ENCODE measurements at places on chromosomes 7 and 10. TPM values are rescaled to one million over a fixed set of nuclear protein-coding genes. Genes with fewer than 3 reads are reported as not detected.

- peaks cover 20% of the 10 kb centered on the region for H3K36me3 ChIP-seq
- peaks cover 19% of the 10 kb centered on the region for H3K4me1 ChIP-seq
- no peak for DNase-seq
These were observed 31.1 kb downstream of the NRBF2 start for GRCh38 chr10:63164166-63164623.

DNA sequence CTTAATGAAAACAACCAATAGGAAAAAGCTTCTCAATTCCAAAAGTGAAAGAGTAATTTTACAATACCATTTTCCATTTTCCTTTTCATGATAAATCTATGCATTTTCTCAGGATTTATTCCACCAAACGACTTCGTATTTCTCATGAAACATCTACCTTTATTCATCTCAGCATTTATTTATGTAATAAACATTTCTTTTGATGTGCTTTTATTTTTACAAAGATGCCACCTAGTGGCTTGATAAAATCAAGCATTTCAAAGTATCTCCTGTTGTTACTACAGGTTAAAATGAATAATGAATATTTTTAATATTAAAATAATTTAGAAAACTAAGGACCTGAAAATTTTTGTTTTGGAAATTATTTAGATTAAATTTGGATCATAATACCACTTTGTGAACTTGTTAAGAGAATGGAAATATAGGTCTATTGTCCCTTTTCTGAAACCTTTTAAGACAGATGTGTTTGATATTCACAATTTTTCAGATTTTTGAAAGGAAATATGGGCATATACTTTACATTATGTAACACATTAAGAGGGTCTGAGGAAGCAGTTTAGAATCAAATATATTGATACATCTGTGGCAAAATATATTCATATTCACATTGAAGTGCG lies 2.7 kb upstream of the IQUB start:
- H3K4me3 ChIP-seq, result no peak overlapping the region
- H3K27ac ChIP-seq, result no peak overlapping the region
- H3K27me3 ChIP-seq, result peaks cover 22% of the 10 kb centered on the region
- H3K36me3 ChIP-seq, result peaks cover 2% of the 10 kb centered on the region
- peaks cover 24% of the 10 kb centered on the region for H3K4me1 ChIP-seq
- no peak for DNase-seq

- no peak overlapping the region for H3K27ac ChIP-seq
- no peaks in the 10 kb centered on the region for H3K36me3 ChIP-seq
- H3K4me3 ChIP-seq, result no peak overlapping the region
- no peak for DNase-seq
- peaks cover 17% of the 10 kb centered on the region for H3K4me1 ChIP-seq
These were observed 55.9 kb upstream of the TARP start for GRCh38 chr7:38329340-38329739.

The GDF2 gene
- not detected for total RNA-seq

GRCh38 chr7:151272877-151273276 lies 24.4 kb upstream of the SMARCD3 start:
- peaks cover 17% of the 10 kb centered on the region for H3K27me3 ChIP-seq
- no peak overlapping the region for H3K27ac ChIP-seq
- no peak overlapping the region for H3K4me3 ChIP-seq
- H3K4me1 ChIP-seq, result peaks cover 22% of the 10 kb centered on the region
- H3K36me3 ChIP-seq, result no peaks in the 10 kb centered on the region

DNA sequence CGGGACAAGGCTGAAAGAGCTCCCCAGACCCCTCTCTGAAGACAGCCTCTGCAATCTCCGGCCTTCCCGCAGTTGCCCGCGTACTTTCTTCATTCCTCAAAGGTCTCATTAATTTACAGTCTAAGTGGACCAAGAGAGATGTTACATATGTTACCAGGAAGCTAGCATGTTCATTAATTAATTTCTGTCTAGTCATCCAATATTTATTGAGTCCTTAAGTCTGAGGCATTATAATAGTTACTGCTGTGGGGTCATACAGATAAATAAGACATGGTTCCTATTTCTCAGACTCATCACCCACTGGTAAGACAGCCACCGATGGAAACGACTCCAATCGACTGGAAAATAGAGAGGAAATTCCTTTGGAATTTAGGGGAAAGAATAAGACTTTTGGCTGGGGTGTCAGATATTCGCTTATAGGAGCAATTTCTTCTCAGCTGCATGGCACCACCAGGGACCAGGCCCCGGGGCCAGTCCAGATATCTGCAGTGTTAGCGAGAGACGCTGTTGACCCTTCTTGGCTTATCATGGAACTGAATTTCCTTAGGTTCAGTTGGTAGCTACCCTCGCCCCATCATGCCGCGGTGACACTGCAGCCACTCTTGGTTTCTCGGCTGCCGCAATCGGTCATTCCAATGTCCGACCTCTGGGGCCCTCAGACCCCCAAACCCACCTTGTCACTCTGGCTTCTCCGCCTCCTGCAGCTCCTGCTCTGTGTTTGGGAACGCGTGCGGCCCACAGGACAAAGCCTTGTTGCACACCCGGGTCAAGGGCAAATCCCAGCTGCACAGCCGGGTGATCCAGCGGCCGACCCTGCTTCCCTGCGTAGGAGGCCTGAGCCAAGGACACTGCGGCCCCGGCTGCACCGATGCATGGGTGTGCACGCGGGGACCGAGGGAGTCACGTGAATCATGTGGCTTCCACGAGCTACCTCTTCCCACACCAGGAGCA lies 383.2 kb downstream of the DNAJB6 start:
- no peak overlapping the region for H3K4me3 ChIP-seq
- H3K27ac ChIP-seq, result no peak overlapping the region
- no peaks in the 10 kb centered on the region for H3K36me3 ChIP-seq
- no peaks in the 10 kb centered on the region for H3K27me3 ChIP-seq
- H3K4me1 ChIP-seq, result no peaks in the 10 kb centered on the region
- DNase-seq, result no peak

- H3K27me3 ChIP-seq, result peaks cover 11% of the 10 kb centered on the region
- H3K36me3 ChIP-seq, result no peaks in the 10 kb centered on the region
- no peak for DNase-seq
- no peak overlapping the region for H3K4me3 ChIP-seq
- no peaks in the 10 kb centered on the region for H3K4me1 ChIP-seq
- no peak overlapping the region for H3K27ac ChIP-seq
These were observed 211.7 kb upstream of the MKI67 start for GRCh38 chr10:128337860-128338378.

The SLC13A1 gene
- total RNA-seq, result 0.05 TPM

The ATOH7 gene
- not detected for total RNA-seq

GRCh38 chr10:55631071-55631654 lies 729.9 kb downstream of the ZWINT start:
- DNase-seq, result peak; percentile 16
- H3K4me1 ChIP-seq, result peaks cover 4% of the 10 kb centered on the region
- peaks cover 2% of the 10 kb centered on the region for H3K36me3 ChIP-seq

DNA sequence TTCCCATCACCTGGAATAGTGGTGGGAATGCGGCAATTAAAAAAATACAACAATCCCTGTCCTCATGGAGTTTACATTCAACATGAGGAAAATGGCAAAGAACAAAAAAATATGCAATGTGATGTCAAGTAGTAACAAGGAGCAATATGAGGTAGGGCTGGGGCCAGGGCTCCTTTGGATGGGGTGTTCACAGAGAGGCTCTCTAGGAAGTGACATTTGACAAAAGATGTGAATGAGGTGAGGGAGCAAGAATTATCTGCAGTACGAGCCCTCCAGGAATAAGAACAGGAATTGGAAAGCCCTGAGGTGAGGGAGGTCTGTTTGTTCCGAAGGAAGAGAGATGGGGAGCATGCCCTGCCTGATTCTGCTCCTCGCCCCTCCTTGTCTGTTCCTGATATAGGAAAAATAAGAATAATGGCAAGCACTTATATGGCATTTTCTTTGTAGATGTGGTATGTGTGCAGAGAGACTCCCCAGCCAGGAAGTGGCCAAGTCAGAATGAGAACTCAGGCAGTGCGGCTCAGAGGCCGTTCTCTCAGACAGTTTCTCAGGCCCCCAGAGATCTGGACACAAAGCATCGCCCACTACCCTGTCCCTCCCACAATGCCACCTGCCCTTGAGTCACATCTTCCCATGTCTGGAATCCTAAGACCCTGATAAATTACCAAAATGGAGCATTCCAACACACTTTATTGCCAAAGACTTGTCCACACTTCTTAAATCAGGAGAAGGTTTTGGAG lies 105.6 kb downstream of the APBB1IP start:
- H3K27ac ChIP-seq, result peak overlapping the region; percentile 31
- DNase-seq, result no peak
- H3K4me1 ChIP-seq, result peaks cover 23% of the 10 kb centered on the region
- no peak overlapping the region for H3K4me3 ChIP-seq
- H3K36me3 ChIP-seq, result peaks cover 35% of the 10 kb centered on the region

- no peak overlapping the region for H3K27ac ChIP-seq
- DNase-seq, result no peak
- peaks cover 16% of the 10 kb centered on the region for H3K27me3 ChIP-seq
These were observed 67.1 kb downstream of the CUBN start for GRCh38 chr10:17062493-17062892.

DNA sequence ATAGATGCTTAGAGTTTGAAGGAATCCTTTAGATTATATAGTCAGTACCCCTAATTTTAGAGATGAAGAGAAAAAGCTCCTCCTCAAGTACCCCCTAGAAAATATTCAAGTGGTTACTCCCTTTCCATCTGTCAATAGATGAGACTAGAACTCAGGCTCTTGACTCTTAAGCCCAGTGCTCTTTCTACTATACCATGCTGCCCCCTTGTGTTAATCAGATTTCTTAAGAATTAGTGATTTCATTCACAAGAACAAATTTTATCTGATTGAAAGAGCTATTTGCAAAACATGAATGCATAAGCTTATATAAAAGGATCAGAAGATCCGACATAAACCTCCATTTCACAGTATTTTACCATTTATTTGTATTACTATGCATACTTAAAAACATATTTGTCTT lies 179.3 kb downstream of the TFEC start:
- no peaks in the 10 kb centered on the region for H3K4me1 ChIP-seq
- H3K4me3 ChIP-seq, result no peak overlapping the region
- H3K27me3 ChIP-seq, result no peaks in the 10 kb centered on the region
- H3K27ac ChIP-seq, result no peak overlapping the region

The SLC26A5 gene
- total RNA-seq, result not detected

DNA sequence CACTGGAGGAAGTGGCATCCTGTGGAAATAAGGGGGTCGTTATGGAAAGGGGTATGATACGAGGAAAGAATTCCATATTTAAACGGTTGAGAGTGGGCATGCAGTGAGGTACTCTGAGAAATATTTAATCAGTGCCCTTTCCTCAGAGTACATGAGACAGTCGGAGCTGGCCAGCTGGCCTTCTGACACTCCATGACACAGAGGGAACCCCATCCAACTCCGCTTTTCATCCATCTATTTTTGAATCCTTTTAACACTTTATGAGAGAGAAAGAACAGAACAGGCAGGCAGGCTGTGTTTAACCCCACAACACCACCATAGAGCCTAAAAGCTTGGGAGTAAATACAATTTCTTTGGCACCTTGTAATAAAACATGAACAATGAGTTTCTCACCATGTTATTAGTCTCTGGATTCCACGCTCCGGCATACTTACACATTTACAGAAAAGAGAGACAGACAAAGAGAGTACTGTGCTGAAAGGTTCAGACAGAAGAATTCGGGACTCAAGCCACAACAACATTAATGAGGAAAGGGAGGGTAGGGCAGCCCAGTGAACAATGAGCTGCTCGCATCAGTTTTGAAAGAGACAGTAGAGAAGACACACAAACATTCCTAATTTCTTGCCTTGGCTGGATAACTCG lies 124.2 kb upstream of the PDLIM1 start:
- no peaks in the 10 kb centered on the region for H3K4me1 ChIP-seq
- no peak overlapping the region for H3K4me3 ChIP-seq
- no peak overlapping the region for H3K27ac ChIP-seq
- no peak for DNase-seq

The LIPM gene
- total RNA-seq, result not detected

- H3K4me1 ChIP-seq, result peaks cover 4% of the 10 kb centered on the region
- no peaks in the 10 kb centered on the region for H3K36me3 ChIP-seq
- H3K27ac ChIP-seq, result no peak overlapping the region
- no peak for DNase-seq
- H3K4me3 ChIP-seq, result no peak overlapping the region
These were observed 11.8 kb upstream of the TIAL1 start for GRCh38 chr10:119608316-119609155.

DNA sequence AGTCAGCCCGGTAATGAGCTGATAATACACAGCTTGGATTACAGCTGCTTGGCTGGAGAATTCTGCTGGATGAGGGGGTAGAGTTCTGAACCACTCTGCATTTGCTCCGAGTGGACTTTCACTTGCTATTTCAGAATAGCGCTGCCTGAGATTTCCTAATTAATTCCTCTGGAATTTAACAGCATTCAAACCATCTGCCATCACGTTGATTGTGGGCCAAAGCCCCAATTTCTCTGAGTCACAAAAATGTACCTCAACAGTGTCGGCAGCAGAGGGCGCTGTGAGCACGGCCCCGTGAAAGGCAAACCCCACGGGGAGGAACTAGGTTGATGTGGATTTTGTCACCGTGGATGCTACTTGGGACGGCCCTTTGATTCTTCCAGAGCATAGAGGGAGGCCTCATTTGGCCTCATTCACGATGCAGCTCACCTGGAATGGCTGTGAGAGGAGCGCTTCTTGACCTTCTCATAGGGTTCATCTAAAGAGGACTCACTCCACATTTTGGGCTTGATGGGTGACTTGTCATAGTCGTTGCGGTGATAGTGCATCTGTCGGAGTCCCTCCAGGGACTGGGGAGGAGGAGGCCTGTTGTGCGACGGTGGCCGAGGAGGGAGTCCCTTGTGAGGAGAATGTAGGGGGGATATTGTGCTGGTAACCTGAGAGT lies 73.3 kb downstream of the PRPF18 start:
- H3K36me3 ChIP-seq, result peaks cover 2% of the 10 kb centered on the region
- H3K27me3 ChIP-seq, result peaks cover 2% of the 10 kb centered on the region
- no peak overlapping the region for H3K27ac ChIP-seq
- H3K4me1 ChIP-seq, result peaks cover 7% of the 10 kb centered on the region

GRCh38 chr7:102417105-102417504 lies 16.3 kb upstream of the ORAI2 start:
- no peaks in the 10 kb centered on the region for H3K27me3 ChIP-seq
- H3K4me3 ChIP-seq, result peak overlapping the region; percentile 53

The DNAJB9 gene
- 16.9 TPM for total RNA-seq

- DNase-seq, result no peak
- H3K27ac ChIP-seq, result no peak overlapping the region
- H3K27me3 ChIP-seq, result peaks cover 2% of the 10 kb centered on the region
- H3K4me1 ChIP-seq, result no peaks in the 10 kb centered on the region
These were observed 74.9 kb downstream of the CTBP2 start for GRCh38 chr10:125085258-125086054.

DNA sequence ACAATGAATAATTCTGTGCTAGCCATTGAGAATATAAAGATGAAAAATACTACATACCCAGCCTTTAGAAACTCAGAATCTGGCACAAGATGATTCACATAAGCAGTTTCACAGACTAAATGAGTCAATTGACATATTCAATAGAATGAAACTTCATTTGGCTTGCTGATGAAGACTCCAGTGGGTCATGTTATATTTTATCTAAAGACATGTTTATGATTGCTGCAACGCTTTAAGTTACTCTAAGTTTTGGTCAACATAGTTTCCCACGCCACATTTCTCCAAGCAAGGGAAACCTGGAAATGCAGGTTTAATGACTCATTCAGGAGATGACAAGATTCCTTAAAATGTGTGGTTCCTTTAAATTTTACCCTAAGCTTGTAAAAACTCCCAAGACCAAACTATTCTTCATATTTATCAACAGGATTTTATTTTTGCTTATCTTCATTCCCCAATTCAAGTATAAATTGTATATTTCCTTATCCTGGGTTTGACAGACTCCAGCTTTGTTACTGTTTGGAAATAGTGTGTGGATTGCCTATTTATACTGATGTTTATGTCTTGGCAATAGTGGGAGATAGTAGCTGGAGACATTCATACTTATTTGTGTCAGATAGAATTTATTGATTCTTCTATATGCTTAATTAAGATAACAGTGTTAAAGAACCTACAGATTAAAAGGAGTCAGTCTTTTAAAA lies 6.6 kb downstream of the SEMA3A start:
- no peak overlapping the region for H3K27ac ChIP-seq
- H3K4me1 ChIP-seq, result no peaks in the 10 kb centered on the region
- no peak for DNase-seq
- H3K4me3 ChIP-seq, result no peak overlapping the region
- no peaks in the 10 kb centered on the region for H3K36me3 ChIP-seq

Data from activated T-helper 1 cell treated with anti-CD3 and anti-CD28 coated beads, Interleukin-12 subunit alpha, Interleukin-12 subunit beta, Interleukin-2, Interleukin-4 antibody, amounts not matched to agents 30 ng/mL and 10 ng/mL and 1 ng/mL, durations not matched to agents 14 hours and 24 hours and 36 hours (primary cell).